ENCODE measurements at places on chromosomes 1 and 21.

DNA sequence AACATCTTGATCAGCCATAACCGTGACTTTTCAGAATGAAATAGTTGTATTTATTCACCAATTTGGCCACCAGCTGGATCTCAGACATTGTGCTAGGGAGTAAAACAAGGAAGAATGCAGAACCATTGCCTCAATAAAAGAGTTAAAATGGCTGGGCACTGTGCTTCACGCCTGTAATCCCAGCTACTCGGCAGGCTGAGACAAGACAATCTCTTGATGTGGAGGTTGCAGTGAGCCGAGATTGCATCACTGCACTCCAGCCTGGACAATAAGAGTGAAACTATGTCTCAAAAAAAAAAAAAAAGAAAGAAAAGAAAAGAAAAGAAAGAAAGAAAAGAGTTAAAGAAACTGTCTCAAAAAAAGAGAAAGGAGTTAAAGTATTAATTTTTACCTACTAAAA is 199.5 kb downstream of the TPR start:
- ATAC-seq = no peak

- ATAC-seq = no peak
Measured at GRCh38 chr1:38559446-38560165, 300.0 kb downstream of the RRAGC start.

GRCh38 chr1:21669258-21670058 is at the start of gene RAP1GAP:
RAP1GAP (minus strand) TSS chr1:21669357; CDS start chr1:21620032, 49,325 bp downstream.
- peak; percentile 36 for ATAC-seq

DNA sequence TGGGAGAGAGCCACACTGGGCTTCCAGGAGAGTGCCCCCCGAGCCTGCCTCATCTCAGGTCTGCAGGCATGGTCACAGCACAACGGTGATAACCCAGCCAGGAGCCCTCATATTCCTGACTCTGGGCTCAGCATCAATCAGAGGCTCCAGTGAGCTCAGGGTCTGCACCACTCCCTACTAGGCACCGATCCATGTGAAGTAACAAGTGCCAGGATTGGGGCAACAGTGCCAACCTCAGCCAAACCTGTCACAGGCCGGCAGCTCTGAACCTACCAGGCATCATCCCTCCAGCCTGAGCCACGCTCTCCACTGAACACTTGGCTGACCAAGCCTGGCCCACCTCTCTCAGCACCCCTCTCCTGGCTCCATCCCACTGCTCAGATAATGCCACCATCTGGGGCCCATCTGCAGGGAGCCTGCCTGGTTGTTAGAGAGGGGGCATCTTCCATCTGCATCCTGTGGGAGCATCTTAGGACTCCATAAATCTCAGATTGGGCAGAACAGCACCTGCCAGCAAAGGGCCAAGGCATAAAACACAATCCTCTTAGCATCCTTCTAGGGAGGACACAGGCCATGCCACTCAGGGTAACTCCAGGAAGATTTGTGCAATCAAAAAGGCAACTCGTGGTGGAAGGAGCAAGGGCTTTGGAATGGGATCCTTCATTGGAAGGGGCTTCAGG is 213.7 kb upstream of the CSF3R start:
- no peak for ATAC-seq

- ATAC-seq = no peak
Measured at GRCh38 chr1:115013792-115014191, 15.8 kb upstream of the TSHB start.

GRCh38 chr21:46624050-46624449 is 11.4 kb upstream of the PRMT2 start:
- ATAC-seq = no peak

DNA sequence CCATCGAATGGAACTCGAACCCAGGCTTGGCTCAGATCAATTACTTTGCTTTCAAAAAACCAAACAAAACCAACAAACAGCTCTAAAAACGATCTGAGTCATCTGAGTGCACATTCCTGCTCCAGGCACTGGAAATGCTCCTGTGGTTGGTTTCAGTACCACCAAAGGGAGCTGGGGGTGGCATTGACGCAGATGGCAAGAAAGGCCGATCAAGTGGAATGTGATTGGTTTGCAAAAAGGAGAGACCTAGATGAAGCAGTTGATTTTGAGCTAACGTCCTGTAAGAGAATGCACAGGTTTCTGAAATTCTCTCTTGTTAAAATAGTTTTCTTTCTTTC is 39.5 kb downstream of the PIK3CD start:
- no peak for ATAC-seq

GRCh38 chr21:42974832-42975820 is 764 bp downstream of the PKNOX1 start:
- peak; percentile 41 for ATAC-seq

- ATAC-seq = no peak
Measured at GRCh38 chr1:31372051-31372450, 825 bp downstream of the FABP3 start.

DNA sequence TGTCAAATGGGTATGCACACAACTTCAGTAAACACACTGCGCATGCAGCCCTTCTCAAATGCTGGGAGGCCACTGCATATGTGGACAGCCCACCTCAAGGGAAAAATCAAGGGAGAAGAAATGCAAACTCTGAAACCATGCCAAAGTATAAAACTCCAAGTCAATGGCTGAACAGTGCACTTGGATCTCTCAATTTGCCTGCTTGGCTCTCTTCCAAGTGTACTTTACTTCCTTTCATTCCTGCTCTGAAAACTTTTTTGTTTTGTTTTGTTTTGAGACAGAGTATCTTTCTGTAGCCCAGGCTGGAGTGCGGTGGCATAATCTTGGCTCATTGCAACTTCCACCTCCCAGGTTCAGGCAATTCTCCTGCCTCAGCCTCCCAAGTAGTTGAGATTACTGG is 18.8 kb upstream of the COP1 start:
- no peak for ATAC-seq

DNA sequence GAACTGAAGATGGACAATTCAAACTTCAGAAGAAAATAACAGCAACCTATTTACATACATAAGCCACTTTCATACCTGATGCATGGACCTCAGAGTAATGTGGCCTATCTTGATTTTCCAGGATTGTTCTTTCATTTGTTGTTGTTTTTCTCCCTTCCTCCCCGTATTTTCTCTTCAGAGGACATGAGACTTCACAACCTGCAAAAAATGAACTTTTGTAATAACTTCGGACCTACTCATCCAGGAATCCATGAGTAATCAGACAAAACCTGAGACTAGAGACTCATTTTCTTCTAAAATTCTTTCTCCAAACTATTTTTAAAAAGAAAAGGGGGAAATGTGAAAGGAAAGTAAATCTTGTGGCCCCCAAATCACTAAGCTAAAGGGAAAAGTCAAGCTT is 17.6 kb upstream of the PLA2G5 start:
- no peak for ATAC-seq

DNA sequence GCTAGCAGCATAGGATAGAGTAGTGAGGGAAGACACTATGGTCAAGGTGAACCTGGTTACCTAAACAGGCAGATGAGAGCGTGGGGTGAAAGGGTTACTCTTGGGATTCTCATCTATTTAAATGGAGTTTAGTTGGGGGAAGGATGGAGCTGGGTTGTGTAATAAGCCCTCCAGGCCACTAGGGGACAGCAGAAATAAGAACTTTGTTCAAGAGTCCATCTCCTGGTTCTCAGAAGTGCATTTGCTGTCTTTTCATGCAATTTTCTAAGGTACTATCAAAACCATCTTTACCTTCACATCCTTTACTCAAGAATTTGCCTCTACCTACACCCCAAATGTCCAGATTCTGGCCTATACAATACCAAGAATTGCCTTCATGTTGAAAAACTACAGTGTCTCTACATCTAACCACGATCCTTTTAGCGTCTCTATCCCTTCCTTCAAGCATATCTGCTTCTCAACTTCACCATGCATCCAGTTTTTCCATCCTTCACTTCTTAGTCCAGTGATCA is 28.0 kb downstream of the SLAMF1 start:
- ATAC-seq = no peak

DNA sequence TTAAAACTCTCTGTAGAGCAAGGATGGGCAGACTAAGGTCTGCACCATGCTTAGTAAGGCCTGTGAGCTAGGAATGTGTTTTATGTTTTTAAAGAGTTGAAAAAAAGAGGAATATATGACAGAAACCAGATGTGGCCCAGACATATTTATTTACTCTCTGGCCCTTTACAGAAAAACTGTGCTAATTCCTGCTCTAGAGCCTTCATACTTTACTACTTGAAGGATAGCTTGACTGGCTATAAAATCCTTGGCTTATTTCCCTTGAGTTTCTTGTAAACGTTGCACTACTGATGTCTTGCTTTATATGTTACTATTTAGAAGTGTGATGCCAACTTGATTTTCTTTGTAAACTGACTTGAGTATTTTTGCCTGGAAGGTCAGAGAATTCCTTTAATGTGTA is 33.5 kb downstream of the CTBS start:
- ATAC-seq = no peak
